Cortex of kidney (tissue), 1 donor: ENCODE measurements at places on chromosomes 1 and 21.

- DNase-seq = no peak
These were observed 884 bp downstream of the LHX4 start for GRCh38 chr1:180230791-180231505.

- DNase-seq = no peak
These were observed 9.7 kb downstream of the MACF1 start for GRCh38 chr1:39214021-39214713.

DNA sequence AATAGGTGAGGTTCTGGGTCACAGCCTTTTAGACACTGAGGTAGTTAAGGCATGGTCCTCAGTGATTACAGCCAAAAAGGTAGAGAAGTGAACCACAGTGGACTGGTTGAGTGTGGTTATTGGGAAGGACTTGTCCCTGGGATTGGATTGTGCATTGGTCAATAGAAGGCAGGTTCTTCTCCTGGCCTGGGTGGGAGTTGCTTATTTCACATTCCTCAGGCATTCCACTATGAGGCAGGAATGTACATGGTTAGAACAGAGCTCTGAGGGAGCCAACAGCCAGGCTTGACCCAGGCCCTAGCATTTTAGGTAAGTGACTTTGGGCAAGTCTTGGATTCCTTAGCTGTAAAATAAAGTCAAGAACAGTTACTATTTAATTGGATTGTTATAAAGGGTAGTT is 97.9 kb upstream of the MARK1 start:
- DNase-seq = no peak

- no peak for DNase-seq
These were observed 14.6 kb upstream of the TGFBR3 start for GRCh38 chr1:91900562-91900961.

- no peak for DNase-seq
These were observed 64.0 kb upstream of the KCNK2 start for GRCh38 chr1:215018555-215018954.

DNA sequence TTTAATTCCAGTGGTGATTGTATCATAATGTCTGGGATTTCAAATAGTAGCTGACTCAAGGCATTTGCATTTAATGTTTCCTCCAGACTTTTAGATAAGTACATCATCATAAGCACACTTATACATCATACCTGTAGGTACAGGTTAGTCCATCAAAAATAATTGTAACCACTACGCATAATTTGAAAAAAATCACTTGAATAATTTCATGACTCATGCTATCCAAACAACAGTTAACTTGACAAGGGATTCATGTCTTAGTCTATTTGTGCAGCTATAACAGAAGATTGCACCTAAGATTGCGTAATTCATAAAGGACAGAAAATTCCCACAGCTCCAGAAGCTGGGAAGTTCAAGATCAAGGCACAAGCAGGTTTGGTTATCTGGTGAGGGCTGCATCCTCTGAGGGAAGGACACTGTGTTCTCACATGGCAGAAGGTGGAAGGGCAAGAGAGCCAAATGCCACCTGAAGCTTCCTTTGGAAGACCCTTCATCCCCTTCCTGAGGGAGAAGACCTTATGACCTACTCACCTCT is 801.7 kb upstream of the BRINP3 start:
- no peak for DNase-seq

GRCh38 chr1:35506960-35507912 is 50.0 kb downstream of the KIAA0319L start:
- no peak for DNase-seq

- no peak for DNase-seq
These were observed 131.1 kb downstream of the NEK7 start for GRCh38 chr1:198287916-198288315.

DNA sequence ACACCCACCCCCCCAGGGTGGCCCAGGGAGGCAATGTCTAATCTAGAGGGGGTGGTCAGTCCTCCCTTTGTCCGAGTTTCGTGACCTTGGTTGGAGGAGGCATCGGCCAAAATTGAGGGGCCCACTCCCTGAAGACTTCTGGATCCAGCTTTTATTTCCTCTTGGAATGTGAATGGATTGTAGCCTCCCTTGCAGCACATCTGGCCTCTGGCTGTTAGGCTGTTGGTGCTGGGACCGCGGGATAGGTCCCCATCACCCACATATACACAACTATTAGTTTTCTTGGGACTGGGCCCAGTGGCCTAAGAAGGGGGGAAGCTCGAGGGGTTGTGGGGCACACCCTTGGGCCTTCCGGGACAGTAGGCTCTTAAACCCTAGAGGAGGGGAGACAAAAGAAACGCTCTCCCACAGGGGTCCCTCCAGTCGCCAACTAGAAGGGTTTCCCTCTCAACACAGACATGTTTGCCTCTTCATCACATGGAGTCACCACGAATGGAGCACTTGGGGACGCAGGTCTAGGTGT is 2.5 kb downstream of the LHX4 start:
- no peak for DNase-seq

- DNase-seq = no peak
These were observed 25.6 kb upstream of the VAV3 start for GRCh38 chr1:107990606-107991005.

- no peak for DNase-seq
These were observed 19.5 kb downstream of the S100B start for GRCh38 chr21:46585191-46585953.

DNA sequence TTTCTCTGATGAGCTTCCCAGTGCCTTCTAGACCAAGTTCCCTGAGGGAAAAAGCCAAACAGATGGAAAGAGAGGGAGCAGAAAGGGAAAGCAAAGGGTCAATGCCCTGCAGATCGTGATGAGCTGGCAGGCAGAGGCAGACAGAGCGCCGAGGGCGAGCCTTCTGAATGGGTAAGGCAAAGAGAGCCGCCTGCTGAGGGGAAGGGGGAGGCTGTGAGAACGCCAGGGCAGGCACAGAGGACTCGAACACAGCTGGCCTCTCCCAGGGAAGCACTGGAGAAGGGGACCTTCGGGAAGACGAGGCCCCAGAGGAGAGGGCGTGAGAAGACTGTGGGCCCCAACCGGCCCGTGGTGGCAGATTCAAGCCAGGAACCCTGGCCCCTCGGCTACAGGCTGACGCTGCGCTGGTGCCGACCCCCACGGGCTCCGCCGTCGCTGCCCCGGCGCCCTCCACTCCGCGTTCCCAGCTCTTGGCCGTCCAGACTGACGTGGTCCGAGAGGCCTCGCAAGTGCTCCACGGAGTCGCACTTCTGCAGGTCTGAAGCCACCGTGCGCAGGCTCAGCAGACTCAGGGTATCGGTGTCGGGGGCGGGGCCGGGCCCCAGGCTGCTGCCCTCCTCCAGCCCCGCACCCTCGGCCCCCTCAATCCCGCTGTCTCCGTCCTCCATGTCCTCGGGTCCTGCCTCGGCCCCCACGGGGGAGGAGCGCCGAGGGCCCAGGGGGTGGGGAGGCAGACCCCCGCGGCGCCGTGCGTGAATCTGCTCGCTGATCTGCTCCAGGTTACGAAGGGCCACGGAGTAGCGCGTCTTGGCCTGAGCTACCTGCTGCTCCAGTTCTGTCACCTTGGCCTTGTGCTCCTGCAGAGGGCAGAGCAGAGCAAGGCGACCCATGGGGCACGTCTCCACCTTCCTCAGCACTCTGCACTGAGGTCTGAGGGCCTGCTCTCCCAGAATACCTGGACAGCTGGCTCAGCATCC is 13.9 kb downstream of the SH3BP5L start:
- no peak for DNase-seq

GRCh38 chr1:225881959-225882693 is at the start of gene TMEM63A:
Gene TMEM63A, minus strand, starts transcription at chr1:225882380. Its CDS starts 4,800 bp downstream, at chr1:225877580.
- no peak for DNase-seq

GRCh38 chr1:43306688-43307457 is 6.1 kb downstream of the TIE1 start:
- DNase-seq = no peak

DNA sequence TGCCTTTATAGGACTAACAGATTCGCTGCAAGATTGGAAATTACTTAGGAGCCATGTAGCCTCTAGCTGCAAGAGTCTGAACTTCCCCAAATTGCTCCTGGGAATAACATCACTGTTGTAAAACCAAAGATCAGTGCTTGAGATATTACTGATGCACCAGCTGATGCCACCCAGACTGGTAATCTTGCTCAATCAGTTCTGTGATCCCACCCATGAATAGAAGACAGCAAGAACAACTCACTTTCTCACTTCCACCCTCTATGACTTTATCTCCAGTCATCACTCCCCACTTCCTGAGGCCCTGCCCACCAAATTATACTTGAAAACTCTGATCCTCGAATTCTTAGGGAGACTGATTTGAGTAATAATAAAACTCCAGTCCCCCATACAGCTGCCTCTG is 1011.1 kb downstream of the PLA2G4A start:
- no peak for DNase-seq

DNA sequence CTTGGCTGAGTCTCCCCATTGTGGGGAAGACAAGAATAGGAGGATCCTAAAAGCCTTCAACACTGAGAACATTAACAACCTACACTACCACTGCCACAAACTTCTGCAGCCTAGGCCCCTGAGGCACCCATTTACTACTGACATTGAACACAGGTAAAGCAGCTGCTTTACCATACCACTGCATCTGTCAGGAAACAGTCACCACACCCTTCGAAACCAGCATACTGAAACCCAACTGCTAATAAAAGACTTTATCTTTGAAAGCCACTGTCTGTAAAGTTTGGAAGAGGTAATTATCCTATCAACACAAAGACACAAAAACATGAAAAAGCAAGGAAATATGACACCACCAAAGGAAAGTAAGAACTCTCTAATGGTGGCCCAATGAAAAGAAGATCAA is 7.4 kb downstream of the IFNAR1 start:
- DNase-seq = no peak

DNA sequence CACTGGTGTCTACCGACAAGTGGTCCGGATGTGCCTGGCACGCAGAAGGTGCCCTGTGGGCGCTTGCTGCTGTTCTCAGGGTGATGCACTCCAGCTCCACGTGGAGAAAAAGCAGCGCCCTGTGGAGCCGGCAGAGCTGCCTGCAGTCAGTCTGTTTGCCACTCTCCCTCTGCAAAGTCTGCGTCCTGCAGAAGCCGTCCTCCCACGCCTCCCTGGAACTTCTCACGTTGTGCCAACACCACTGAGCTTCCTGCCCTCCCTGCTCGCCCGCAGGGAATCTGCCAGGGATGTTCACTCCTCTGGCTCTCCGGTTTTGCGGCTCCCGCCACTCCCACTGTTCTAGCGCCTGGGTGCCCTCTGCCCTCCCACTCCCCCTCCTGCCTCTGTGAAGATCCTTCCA is 19.8 kb upstream of the UBXN10 start:
- DNase-seq = no peak

DNA sequence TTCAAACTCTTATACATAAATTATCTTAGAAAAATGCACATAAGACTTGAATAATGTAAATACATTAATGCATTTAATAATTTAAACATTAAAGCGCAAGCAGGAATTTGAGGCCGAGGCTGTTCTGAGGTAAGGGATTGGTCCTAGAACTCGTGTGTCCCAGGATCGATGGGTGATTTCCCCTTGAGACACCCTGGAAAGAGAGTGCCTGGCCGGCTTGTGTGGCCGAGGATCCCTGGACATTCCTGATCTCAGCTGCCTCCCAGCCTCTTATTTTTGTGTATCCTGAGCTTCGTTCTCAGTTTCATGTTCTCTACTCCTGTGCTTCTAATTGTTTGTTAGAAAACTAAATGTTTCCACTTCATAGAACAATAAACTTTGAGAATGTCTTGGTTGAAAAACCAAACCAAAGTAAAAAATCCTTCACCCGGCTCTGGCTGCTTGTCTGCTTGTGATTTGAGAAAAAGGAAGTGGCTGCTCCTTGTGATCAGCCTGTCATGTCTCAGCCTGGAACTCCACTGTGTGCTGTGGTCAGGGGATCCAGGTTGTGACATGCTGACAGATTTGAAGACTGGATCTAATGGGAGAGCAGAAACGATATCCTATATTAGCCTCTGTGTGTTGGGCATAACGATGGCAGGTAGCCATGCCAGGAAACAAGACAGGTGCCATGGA is 40.7 kb downstream of the PEX14 start:
- DNase-seq = no peak

GRCh38 chr1:38605063-38605462 is 254.5 kb downstream of the RRAGC start:
- no peak for DNase-seq

GRCh38 chr1:201912832-201913231 is 24.1 kb downstream of the SHISA4 start:
- DNase-seq = no peak

DNA sequence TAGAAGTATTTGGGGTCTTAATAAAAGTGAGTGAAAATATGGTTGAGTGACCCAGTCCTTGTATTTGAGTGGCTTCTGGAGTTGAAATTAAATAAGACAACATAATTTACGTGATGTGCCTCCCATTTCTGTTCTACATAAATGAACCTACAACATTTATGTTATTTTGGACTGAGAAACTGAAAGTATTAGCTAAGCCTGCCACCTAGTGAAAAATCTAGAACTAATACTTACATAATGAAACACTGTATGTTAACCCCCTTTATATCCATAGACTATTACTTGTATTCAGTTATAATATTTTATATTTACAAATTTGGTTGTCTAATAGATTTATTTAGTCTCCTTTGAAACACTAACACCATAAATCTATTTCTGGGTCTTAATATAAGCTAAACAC is 298.9 kb downstream of the KCNT2 start:
- DNase-seq = no peak

DNA sequence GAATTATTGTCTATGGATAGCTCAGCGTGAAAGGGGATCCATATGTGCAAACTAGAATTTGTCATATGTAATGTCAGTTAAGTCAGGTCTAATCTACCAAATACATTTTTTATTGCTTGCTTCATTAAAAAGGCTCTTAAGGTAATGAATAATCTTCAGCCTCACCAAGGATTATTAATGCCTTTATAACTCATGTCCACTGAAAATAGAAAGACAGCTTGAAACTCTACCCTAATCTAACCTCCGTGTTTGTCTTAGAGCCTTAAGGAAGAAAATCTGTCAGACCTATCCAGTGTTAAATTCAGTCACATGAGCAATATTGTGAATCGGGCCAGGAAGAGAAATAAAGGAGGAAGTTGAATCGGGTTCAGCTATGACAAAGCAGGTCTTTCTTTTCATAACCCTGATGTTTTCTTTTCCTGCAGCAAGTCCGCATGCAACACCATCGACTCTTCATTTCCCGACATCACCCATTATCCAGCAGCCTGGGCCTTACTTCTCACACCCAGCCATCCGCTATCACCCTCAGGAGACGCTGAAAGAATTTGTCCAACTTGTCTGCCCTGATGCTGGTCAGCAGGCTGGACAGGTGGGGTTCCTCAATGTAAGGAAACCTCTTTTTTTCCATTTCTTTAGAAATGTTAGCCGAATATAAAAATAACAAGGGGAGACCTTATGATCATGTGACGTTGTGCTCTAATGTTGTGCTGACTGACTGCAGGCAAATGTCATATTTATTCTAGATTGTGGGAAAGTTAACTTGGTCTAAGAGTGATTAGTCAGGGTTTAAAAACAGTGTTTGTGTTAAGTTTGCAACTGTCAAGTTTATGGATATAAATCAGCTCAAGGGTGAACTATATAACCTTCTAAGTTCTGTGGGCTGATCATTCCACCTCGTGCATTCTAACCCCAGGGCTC is 321.0 kb downstream of the TM2D1 start:
- no peak for DNase-seq

DNA sequence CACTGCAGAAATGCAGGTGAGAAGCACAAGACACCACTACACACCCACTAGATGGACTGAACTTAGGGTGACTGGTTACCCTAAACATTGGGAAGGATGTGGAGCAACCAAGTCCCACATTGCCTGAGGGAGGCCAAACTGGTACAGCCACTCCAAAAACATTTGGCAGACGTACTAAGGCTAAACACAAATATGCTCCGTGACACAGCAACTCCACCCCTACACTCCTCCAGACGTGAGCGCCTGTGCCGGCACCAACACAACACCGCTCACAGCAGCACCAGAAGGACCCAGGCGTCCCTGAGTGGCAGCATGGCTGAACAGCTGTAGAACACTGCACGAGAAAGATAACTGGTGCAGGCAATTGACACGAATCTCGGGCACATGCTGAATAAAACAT is 14.7 kb downstream of the PTTG1IP start:
- no peak for DNase-seq
